ENCODE measurements at places on chromosomes 2 and 18.

GRCh38 chr2:65577654-65578053 is 145.3 kb upstream of the SPRED2 start:
- no peak for DNase-seq

- DNase-seq = no peak
Observed at GRCh38 chr18:57787068-57787685, 15.9 kb downstream of the ATP8B1 start.

DNA sequence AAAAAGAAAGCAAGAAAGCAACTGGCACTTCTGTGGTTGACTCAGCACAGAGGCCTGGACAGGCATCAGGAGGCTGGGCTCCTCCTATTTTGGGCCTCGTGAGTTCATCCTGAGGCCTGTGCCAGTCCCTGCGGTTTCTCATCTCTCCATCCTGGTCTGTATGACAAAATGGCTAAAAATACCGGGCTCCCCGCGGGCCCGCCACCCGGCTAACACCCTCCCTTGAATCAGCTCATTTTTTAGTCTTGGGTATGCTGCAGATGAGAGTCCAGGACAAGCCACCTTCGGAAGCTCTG is 62.3 kb upstream of the YWHAQ start:
- peak; percentile 77 for DNase-seq

DNA sequence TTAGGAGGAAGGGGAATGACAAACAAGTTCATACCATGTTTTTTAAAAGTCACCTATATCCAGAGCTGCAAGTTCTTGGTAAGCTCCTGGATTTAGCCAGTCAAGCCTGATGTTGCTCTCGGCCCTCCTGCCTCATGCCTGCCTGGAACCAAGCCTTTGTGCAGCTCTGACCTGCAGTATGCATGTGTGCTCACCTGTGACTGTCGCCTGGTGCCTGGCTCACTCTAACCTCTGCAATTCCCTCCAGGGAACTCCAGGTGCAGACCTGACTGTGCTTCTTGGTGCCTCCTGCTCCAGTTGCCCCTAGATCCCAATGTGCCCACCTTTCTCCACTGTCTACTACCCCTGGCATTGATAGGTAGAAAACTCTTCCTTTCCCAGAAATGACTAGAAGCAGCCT is 85.1 kb upstream of the ZBTB14 start:
- no peak for DNase-seq

DNA sequence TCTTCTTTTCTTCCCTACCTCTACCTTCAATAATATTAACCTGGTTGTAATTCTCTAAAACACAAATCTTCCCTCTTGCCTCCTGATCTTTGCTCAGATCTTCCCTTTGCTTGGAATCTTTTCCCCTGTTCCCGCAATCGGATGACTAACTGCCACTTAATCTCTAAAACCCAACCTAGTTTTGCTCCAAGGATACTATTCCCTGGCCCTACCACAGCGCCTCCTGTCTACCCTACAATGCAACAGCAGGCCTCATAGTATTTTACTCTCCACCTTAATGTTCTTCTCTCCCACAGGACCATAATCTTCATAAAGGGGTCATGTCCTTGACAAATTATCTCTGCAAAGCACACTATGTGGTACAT is 246.8 kb upstream of the TNP1 start:
- DNase-seq = peak; percentile 37
